ENCODE measurements at places on chromosomes 1 and 21.

DNA sequence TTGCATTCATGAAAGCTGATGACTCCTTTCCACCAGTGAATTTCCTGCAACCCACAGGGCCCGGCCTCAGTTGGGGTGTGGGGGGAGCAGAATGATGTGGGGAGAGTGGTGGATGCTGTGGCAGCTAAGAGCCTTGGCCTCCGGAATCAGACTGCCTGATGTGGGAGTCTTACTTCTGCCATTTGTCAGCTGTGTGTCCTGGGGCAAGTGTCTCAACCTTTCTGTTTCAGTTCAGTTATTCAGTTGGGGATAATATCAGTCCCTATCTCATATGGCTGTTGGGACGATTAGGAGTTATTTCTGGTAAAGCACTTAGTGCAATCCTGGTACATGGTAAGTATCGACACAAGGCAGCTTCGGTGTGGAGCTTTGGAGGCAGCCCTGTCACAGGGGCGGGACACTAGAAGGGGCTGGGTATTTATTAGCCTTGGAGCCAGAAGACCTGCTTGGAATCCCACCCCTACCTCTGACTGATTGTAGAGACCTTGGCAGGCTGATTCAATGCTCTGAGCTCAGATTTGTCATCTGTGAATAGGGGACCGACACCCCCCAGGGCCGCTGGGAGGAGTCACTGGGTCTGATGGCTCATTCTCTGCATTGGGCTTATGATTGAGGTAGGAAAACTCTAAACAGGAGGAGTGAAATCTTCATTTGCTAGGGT, 19.6 kb downstream of the ARHGEF10L start:
- DNase-seq = no peak

GRCh38 chr1:61955261-61955660, 213.0 kb downstream of the PATJ start:
- DNase-seq = no peak

GRCh38 chr21:40680311-40680710, 166.6 kb downstream of the DSCAM start:
- no peak for DNase-seq

DNA sequence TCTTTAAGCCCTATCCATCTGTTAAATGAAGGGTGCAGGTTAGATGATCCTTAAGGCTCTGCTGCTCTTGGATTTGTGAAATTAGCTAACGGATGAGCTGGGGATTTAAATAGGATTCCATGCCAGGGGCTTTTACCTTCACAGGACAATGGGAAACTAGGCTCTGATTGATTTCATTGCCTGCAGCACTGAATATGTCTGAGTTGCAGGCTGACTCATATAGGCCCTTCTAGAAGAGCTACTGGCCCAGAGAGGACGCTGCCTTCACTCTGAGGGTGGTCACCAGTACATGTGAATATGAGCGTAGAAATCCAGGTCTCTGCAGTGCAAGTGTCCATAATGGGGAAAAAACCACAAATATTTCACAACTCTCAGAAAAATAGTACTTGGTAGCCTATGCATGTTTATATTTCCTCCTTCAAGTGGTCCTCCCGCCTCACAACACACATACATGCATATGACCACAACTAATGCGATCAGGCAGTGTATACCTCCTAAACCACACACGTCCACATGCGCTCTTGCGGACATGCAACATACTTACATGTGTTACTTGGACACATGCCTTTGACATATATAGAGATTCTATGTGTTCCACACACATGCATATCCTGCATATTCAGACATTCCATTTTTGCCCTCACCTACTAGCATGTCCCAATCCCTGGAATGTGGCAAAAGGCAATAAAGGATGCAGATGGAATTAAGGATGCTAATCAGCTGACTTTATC, 233.8 kb upstream of the JUN start:
- DNase-seq = no peak

- DNase-seq = no peak
These were observed 2.3 kb upstream of the KRTAP10-7 start for GRCh38 chr21:44598061-44598460.

GRCh38 chr1:39754026-39754570, 15.4 kb downstream of the PPIE start:
- no peak for DNase-seq

DNA sequence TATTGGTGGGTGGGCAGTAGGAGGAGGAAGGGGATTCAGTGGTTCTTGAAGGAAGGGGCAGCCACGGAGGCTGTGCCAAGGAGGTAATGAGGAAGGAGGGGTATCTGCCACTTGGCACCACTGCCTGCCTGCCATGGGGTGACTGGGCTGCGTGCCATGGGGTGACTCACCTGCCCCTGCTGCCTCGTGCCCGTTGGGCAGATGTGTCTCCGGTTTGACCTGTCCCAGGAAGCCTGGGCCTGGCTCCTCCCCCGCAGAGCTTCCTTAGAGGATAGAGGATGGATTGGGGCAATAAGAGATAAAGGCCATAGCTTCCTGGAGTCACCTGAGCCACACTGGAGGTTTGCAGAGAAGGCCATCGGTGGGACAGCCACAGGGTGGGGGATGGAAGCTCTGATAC, 1.7 kb downstream of the PADI3 start:
- peak; percentile 99 for DNase-seq

- DNase-seq = no peak
These were observed 369.3 kb downstream of the GPATCH2 start for GRCh38 chr1:217261636-217262035.

DNA sequence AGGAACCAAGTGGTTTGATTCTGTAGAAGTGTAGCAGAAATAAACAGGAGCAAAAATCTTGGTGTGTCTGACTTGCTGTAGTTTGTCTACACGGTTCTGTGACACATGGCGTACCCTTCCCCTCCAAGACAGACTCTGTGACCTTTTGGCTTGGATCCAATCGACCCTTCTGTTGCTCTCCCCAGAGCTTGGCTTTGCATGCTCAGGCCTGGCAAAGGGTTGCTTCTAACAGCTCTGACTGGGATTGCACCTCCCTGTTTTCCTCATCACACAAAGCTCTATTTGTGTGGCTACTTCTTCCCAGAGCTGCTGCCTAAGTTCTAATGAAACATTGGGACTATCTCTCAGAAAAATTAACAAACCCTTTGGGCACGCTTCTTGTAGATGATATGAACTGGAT, 24.0 kb downstream of the NGF start:
- DNase-seq = no peak

- DNase-seq = no peak
These were observed 9.4 kb downstream of the CORT start for GRCh38 chr1:10459184-10459583.

DNA sequence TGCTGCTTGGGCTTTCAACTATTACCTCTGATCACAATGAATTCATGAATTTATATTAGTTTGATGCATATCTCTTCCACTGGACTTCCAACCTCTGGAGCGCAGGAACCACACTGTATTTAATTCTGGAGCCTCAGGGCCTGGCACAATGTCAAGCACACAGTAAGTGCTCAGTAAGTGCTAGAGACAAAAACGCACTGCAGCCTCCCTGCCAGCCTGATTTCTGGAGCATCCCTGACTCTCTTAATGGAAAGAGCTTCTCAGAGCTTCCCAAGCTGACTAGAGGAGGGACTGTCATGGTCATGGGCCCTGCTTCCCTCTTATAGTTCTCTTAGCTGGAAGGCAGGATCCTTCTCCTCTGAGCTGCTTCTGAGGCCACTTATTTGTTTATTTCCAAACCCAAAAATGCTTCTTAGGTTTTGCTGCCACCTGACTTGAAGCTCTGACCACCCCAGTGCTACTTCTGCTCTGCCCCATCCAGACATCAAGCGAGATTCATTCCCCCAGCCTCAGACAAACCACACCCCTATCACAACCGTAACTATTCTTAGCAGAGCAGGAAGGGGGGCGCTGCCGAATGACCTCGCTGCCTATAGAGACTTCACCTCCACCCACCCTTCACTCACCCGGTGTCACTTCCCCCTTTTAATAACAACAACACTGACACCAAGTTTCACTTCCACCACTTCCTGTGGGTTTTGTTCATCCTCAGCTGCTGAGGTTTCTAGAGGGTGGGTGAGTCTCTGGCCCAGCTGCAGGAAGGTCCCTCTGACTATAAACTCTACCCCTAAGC, 33.6 kb downstream of the NUAK2 start:
- DNase-seq = peak; percentile 25

Measured in bone marrow (tissue), 2 donors.